ENCODE measurements at places on chromosomes 2 and 18.

- no peak for DNase-seq
Observed at GRCh38 chr2:237361194-237362004, 52.6 kb downstream of the COL6A3 start.

DNA sequence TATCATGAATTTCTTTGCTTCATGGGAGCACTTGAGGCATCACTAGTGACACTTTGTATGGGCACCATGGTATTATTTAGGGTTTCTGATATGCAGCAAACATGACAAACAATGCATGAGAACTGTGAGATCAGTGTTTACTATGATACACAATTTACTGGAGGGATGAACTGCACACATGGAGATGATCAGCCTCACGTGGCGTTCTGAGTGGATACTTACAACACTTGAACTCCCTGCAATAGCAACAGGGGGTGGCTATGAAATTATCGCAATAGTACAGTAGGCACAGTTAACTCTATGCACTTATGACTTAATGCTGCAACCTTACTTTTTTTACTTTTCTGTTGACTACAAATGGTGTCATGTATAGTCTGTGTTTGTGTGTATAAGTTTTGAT, 18.5 kb upstream of the UGT1A8 start:
- DNase-seq = no peak

DNA sequence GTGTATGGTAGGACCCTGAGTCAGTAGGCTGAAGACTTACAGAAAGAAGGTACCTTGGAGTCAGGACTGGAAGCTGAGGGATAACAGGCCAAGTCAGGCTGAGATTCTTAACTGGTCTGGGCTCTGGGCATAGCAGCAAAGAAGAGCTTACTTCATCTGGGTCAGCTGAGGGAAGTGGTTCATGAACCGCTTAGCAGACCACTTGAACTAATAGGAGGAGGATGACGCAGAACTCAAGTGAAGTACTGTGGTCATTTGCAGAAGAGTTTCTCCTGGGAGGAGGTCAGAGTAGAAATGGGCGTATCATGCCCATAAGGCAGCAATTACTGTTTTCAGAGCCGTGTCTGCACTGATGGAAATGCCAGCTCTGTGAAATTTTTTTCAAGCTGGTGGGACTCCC, 164.5 kb downstream of the LCLAT1 start:
- DNase-seq = no peak

GRCh38 chr2:19367326-19367725, 8.9 kb upstream of the OSR1 start:
- no peak for DNase-seq

- no peak for DNase-seq
Observed at GRCh38 chr2:118774458-118775133, 72.9 kb downstream of the EN1 start.

All from T-helper 9 cell (primary cell).